HS-27A (cell line): ENCODE measurements at places on chromosomes 11 and 22.

GRCh38 chr11:35967042-35967441 lies 23.2 kb downstream of the LDLRAD3 start:
- no peak for DNase-seq

- DNase-seq: no peak
Measured at GRCh38 chr11:121692236-121692635, 239.5 kb upstream of the SORL1-AS1 start.

- DNase-seq: peak; percentile 92
Measured at GRCh38 chr22:36659762-36660509, 43.6 kb downstream of the CACNG2 start.

- DNase-seq: no peak
Measured at GRCh38 chr11:87739766-87740165, 435.5 kb downstream of the RAB38 start.

GRCh38 chr11:17157761-17158160 lies 50.0 kb downstream of the PIK3C2A start:
- DNase-seq: no peak

DNA sequence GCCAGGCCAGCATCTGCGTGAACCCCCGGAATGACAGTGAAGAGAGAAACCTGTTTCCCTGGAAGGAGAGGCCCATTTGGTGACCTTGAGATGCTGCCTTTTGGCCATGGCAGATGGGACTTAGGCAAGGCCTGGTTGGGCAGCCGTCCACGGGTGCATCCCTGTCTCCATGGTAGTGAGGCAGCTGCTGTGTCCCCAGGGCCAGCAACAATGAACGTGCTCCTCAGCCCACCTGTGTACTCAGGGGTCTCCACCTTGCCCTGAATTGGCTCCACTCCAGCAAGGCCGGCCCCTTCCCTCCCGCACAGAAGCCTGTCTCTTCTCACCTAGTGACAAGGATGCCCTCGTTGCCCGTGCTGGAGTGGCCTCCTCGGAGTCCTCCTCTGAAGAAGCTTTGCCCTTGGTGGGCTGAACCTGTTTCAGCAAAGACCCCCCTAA lies 441.1 kb downstream of the TBC1D22A start:
- DNase-seq: no peak

- DNase-seq: no peak
Measured at GRCh38 chr11:62811659-62812058, 6.4 kb upstream of the NXF1 start.

- no peak for DNase-seq
Measured at GRCh38 chr11:122691549-122692150, 36.1 kb downstream of the UBASH3B start.

GRCh38 chr22:23804781-23805291 lies 18.1 kb downstream of the SMARCB1 start:
- no peak for DNase-seq

- DNase-seq: no peak
Measured at GRCh38 chr11:28400331-28401100, 292.3 kb downstream of the METTL15 start.

DNA sequence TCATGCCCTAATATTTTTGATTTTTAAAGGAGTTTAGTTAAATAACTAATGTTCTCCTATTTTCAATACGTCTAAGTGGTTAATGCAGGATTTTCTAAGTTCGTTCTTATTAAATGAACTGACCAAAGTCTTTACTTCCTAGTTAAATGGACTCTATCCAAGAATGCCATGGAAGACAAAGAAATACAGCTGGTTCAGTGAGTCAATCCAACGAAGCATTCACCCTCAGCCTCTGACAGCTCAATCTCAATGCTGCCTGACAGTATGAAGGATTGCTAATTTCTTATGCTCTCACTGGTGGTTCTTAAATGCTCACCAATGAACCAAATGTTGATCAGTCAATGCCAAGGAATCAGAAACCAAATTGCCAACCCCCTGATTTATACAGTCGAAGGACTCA lies 219.4 kb downstream of the CADM1 start:
- DNase-seq: no peak

- DNase-seq: no peak
Measured at GRCh38 chr11:12276831-12277475, 100.4 kb upstream of the PARVA start.

DNA sequence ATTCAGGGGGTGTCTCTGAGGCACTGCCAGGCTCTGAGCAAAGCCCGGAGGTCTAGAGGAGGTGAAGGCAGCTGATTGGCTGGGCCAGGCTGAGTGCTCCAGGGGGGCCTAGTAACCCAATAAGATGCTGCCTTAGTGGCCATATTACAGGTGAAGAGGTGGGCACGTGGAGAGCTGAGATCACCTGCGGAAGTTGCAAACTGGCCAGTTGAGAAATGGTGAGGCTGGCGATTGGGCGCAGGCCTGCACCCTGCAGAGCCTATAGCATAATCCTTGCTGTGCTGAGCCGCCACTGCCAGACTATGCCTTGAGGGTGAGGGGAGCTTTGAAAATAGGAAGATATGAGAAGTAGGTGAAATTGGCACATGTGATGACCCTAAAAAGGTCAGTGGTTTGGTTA lies 21.7 kb downstream of the DERL3 start:
- no peak for DNase-seq

GRCh38 chr11:2590131-2590964 lies 109.4 kb downstream of the KCNQ1OT1 start:
- DNase-seq: no peak

DNA sequence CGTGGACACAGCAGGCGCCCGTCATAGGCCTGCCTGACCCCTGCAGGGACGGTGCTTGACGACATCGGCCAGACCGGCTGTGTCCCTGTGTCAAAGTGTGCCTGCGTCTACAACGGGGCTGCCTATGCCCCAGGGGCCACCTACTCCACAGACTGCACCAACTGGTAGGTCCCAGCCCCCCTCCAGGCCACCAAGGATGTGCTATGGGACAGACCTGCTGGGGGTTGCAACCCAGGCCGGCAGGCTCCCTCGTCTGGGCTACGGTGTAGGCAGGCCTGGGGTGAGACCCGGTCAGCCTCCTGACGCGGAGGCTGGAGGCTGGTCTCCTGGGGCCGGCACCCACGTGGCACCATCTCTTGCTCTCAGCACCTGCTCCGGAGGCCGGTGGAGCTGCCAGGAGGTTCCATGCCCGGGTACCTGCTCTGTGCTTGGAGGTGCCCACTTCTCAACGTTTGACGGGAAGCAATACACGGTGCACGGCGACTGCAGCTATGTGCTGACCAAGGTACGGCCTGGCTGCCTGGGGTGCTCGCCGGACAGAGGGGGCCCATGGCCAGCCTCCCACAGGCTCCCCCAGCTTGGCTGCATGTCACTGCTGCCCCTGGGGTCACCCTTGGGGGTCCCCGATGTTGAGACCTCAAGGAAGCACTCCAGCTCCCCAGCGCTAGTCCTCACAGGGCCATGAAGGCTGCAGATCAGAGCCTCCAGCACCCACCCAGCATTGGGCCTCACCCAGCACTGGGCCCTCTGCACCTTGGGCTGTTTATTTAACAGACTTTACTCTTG lies 7.7 kb downstream of the MUC5AC start:
- DNase-seq: no peak

GRCh38 chr11:70314730-70315129 lies 44.2 kb downstream of the PPFIA1 start:
- no peak for DNase-seq

- DNase-seq: no peak
Measured at GRCh38 chr11:68545796-68546195, 85.2 kb downstream of the PPP6R3 start.
